ENCODE measurements at places on chromosomes 1 and 21.

- DNase-seq = peak; percentile 55
Observed at GRCh38 chr1:167627865-167628641, 2.0 kb upstream of the RCSD1 start.

- DNase-seq = no peak
Observed at GRCh38 chr21:34869545-34869944, 179.6 kb downstream of the RUNX1 start.

- no peak for DNase-seq
Observed at GRCh38 chr1:34831721-34832246, 27.8 kb downstream of the SMIM12 start.

GRCh38 chr1:186884251-186884650, 55.5 kb downstream of the PLA2G4A start:
- DNase-seq = no peak

- no peak for DNase-seq
Observed at GRCh38 chr1:177287994-177288393, 117.2 kb downstream of the BRINP2 start.

GRCh38 chr1:171155484-171155883, 29.6 kb upstream of the FMO2 start:
- no peak for DNase-seq

- DNase-seq = no peak
Observed at GRCh38 chr1:12458571-12458970, 159.4 kb downstream of the DHRS3 start.

DNA sequence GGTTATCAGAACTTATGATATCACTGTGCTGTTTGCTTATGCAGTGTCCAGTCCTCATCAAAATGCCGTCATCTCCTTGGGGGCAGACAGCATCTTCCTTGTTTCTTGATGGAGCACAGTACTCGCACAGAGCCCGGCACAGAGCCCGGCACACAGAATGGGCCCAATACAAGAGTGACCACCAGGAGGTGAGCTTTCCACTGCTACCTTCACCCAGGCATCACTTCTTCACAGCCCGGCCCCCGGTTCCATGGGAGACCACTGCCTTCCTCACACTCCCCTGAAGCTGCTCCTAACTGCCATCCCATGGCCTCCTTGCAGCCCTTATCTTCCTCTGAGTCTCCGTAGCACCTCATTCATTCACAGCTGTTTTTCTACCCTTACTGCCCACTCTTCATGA, 94.0 kb downstream of the TNR start:
- DNase-seq = no peak

DNA sequence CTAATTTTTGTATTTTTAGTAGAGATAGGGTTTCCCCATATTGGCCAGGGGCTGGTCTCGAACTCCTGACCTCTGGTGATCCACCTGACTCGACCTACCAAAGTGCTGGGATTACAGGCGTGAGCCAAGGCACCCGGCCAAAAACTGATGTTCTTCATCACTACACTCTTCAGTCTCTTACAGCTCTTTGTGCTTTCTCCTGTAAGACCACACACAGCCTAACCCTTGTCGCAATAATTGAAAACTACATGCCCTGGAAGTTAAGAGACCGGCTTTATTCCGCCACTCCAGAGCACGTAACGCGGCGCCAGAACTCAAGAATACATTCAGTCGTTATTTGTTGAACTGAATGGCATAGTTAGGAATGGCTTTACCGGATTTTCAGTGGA, 552 bp downstream of the GPATCH4 start:
- DNase-seq = no peak

DNA sequence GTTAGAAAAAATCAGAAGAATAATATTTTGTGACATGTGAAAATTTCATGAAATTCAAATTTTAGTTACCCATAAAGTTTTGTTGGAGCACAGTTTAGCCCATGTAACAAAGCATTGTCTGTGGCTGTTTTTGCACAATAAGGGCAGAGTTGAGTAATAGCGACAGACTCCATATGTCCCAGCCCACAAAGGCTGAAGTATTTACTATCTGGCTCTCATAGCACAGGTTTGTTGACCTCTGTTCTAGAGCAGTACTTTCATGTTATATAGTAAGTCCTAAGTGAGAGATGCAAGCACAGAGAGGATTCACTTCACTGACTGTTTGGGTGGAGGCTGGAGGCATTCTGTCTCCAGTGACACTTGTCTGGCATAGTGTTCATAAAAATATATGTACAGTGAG, 6.8 kb downstream of the LAMC1 start:
- DNase-seq = no peak

DNA sequence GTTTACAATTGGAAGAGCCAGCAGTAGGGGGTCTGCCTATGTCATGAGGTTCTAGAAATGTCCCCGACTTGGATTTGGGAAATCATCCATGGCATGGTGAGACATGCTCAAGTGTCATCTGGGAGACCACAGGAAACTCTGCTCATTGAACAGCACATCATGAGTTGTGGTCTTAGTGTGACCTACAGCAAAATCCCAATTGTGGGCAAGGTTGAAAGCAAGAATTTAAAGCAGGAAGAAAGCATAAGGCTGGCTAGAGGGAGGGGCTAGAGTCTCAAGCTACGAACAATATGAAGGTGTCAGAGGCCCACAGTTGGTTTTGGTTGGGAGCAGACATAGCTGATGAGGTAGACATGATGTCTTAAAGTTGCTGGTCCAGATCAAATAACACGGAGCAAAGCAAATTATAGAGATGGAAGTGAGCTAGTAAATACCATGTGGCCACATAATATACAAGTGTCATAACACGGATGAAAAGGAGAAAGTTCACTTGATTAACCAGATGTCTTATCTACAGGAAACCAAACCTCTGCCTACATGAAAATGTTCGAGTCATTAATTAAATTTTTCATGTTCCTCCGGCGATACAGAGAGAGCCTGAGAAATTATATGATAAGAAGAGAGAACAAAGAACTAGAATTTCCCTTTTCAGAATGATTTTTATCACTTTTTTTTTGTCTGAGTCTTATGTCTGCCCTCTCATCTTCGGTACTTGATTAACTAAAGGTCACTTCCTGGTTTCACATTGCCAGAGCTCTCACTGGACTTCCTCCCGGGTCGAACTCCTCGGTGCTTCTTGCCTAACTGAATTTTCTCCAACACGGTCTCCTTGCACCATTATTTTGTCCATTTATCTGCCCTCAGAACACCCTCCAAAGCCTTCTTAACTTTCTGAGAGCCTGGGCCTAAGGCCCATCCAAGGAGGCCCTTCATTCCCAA, 67.5 kb upstream of the DUSP10 start:
- no peak for DNase-seq

GRCh38 chr1:37429029-37429428, 45.4 kb upstream of the ZC3H12A start:
- no peak for DNase-seq

GRCh38 chr1:248111157-248111556, 16.2 kb downstream of the OR2L13 start:
- no peak for DNase-seq

- no peak for DNase-seq
Observed at GRCh38 chr1:117652421-117652820, 46.6 kb downstream of the TENT5C start.

- DNase-seq = no peak
Observed at GRCh38 chr1:241465673-241466072, 53.9 kb downstream of the FH start.

DNA sequence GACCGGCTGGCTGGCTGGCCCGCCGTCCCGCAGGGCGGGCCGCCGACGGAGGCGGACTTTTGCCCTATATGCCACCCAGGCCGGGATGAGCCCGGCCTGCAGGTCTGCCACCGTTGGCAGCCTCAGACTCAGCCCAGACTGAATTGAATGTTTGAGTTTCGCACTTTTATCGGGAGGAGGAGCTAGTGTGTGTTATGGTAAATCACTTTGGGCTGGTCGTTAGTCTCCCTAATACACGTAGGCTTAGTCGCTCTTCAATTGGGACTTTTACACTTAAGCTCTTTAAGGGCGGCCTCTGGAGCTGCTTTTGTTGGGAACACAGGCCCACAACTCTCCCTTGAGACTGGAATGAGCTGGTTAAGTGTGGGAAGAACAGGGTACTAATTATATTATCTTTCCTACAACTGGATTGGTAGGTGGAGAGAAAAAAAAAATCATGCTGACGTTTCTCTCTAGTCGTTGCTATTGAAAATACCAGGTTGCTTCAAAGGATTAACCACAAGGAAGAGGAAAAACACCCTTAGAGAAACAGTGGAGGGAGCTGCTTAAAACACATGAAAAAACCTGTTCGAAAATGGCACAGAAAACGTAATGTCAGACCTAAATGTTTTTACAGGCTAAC, 1.4 kb upstream of the IRF2BP2 start:
- DNase-seq = peak; percentile 23

GRCh38 chr1:173508541-173508940, 31.4 kb downstream of the PRDX6 start:
- DNase-seq = no peak

DNA sequence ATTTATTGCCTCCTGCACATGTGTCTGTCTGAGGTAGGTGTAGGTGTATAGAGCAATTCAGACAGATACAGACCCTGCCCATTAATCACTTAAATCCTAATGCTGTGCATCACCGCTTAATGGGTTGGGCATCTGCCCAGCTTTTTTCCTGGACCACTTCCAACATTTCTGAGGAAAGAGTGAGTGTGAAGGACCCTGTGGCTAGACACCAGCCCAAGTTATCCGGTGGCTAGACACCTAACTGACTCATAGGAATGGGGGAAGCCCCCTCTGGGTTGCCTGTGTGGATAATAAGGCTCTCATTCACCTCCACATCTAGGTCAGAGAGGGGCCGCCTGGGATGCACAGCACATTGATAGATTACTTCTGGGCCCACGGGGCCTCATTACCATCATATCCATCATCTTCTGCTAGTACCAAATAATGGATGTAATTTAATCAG, 121.1 kb upstream of the RAVER2 start:
- no peak for DNase-seq

GRCh38 chr1:116485071-116485735, 85.6 kb downstream of the CD58 start:
- DNase-seq = peak; percentile 80

- no peak for DNase-seq
Observed at GRCh38 chr21:43025636-43026180, 49.9 kb downstream of the CBS start.

DNA sequence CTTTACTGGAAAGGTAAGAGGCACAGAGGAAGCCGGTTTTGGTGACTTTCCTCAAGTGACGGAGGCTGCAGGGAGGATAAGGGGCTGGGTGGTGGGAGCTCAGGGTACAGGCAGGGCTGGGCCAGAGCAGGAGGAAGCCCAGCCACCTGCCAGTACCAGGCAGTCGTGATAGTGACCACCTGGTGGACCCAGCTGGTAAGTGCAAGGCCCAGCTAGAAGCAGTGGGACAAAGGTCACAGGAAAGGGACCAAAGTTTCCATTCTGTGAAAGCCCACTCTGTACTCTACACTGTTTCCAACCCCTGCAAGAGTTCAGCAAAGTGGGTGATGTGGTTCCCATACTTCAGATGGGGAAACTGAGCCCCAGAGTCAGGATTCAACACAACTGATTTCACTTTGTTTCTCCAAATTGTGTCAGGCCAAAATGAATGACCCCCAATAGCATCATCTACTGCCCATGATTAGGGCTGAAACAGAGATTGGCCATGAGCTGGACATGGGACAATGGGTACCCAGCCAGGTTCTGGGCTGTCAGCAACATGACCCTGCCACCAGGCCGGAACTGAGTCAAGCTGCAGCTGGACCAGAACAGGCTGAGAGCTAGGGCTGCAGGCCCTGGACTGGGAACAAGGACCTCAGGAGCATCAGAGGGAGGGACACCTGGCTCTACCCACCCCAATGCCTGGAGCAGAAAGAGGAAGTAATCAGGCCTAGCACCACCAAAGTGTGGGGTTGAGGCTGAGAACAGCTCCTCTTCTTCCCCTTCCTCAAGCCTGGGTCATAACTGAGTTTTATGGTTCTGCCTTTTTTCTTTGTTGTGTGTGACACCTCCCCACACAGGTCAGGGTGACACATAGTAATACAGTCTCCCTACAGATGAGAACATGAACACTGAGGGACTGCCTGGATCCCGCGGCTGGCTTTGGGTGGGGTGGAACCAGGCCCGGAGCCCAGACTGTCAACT, 50.2 kb downstream of the KCNN3 start:
- DNase-seq = no peak
